ENCODE measurements at places on chromosomes 7 and 10.

DNA sequence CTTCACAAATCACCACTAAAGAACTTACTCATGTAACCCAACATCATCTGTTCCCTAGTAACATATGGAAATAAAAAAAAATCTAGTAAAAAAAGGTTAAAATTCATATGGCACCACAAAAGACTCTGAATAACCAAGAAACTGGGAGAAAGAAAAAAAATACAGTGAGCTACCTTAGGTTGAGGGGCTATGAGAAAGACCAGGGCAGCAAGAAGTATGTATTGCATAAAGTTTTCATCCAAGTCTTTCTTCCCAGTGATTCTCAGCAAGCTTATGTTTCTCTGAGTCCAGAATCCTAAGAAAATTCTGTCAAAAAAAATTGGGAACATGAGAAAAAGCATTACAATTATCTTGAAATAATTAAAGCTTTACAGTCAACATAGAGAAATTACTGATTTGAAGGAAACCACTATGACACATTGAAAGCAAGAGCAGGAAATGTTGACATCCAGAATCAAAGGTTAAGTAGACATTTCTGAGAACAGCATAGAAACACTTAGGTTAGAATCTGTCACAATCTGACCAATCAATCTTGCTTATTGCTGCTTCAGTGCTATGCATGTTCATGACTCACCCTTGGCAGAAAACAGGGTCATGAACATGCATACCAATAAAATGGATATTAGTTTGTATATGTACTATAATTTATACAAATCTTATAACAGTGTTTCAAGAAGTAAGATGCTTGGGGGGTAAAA, 494.0 kb upstream of the POT1 start:
- no peak for DNase-seq

DNA sequence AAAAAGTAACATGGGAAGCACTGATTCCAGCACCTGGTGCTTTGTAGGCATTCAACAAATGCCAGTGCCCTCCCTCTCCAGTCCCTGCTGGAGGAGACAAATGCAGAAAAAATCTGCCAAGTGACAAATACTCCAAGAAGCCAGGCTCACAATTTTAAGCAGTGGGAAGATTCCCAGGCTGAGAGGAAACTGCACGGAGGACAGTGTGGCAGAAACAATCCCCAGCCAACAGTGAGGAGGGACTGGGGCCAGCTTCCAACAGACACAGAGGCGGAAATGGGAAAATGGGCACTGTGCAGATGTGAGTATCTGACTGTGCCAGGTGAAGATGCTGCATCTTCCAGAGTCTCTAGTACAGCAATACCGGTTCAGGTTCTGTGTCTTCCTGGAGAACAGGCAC, 106.3 kb downstream of the SLIT1 start:
- DNase-seq, result no peak

DNA sequence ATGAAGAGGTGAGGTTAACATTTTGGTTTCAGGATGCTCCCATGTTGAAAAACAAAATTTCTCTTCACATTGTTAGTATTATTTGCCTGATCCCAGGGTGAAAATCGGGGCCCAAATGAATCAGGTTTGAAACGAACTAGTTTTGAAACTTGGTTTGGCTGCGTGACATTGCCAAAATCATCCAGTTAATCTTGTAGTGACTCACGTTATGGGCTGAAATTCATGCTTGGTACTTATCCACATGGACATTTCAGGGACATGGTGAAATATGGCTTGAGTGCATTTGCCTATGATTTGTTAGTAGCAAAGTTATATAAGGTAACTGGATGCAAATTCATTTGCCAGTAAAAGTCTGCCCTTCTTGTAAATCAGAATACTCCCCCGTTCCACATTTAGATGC, 97.3 kb downstream of the CFAP58 start:
- no peak for DNase-seq

GRCh38 chr7:16210171-16210570, 211.2 kb downstream of the CRPPA start:
- no peak for DNase-seq

DNA sequence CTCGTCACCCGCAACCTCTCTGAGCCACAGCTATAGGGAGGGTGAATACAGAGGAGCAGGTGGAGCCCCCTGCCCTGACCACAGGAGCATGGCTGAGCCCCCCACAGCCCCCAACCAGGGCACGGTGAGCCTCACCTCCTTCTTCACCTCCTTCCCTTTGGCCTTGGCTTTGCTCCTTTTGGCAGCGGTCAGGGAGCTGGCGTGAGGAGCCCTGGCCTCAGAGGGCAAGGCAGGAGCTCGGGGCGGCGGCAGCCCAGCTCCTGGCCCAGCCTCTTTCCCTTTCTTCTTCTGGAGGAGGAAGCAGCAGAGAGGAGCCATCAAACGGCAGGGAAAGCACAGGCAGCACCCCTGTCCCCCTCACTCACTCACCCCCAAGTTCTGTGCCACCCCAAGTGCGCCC, 42.2 kb downstream of the SLC29A4 start:
- no peak for DNase-seq

DNA sequence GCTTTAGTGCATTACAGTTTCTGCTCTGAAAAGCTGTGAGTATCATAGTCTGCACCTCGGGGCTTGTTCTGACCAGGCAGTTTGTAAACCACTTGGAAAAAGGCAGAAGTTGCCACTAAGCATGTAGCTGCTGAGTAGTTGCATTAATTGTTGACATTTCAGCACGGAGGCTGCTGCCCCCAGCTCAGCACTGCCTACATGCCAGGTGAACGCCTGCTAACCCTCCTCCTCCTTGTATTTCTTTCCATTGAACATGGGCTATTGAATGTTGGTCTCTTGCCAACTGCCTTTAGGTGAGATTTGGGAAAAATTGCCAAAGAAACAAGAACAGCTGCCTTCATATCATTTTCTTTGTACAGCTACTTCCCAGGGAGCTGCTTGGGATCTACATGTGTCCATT, 164.2 kb downstream of the RAPGEF5 start:
- no peak for DNase-seq

- no peak for DNase-seq
Observed at GRCh38 chr7:117916309-117916708, 43.1 kb upstream of the CTTNBP2 start.

- no peak for DNase-seq
Observed at GRCh38 chr7:88253640-88254039, 33.8 kb upstream of the SRI start.

- DNase-seq, result no peak
Observed at GRCh38 chr10:63365976-63366765, 99.6 kb downstream of the JMJD1C start.

DNA sequence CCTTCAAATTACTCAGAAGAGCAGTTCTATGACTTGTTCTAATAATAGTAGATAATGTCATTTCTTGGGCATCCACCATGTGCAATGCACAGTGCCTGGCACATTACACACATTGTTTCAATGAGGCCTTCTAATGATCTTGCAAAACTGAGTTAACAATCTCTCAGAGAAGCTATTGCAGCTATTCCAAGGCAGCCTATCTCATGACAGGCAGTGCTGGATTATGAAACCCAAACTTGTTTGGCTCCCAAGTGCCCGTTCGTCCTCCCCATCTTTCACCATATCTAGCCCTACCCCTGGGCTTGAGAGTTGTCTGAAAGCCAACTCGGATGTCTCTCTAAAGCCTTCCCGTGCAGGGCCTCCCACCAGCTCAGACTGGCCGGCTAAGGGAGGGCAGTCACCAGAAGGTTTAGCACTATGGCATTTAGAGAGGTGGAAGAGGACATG, 405.1 kb downstream of the PLXNA4 start:
- DNase-seq, result no peak

DNA sequence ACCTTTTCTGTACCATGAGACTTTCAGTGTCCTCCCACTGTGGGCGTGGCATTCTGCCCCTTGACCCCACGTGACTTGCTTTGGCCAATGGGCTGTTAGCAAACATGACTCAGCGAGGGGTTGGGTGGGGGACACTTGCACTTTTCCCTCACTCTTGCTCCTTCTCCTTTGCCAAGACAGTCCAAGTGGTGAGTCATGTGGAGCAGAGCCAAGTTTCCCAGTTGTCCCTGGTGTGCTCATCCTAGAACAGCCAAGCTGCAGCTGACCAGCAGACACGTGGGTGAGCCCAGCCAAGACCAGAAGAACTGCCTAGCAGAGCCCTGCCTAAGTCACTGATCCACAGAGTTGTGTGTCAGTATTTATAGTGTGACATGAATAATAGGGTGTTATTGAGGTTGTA, 82.8 kb upstream of the CPXM2 start:
- no peak for DNase-seq

DNA sequence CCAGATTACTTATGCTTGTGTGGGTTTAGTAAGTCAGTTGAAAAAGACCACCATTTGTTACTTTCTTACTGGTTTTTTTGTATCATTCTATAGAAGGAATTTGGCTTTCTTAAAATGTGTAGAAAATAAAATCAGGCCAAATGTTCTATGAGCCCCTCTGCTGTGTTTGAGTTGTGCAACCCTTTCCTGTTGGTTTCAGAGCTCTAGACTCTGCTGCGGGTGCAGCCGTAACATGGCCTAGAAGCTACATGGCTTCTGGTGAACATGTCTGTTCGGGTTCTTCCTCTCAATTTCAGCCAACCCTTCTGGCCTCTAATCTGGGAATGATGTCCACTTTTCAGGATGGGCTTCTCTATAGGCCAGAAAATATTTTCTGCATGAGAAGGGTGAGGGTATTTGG, 56.6 kb upstream of the RAB18 start:
- no peak for DNase-seq

GRCh38 chr10:133364645-133365431, 7.0 kb upstream of the FUOM start:
- no peak for DNase-seq

- no peak for DNase-seq
Observed at GRCh38 chr7:51256209-51256781, 60.3 kb downstream of the COBL start.

DNA sequence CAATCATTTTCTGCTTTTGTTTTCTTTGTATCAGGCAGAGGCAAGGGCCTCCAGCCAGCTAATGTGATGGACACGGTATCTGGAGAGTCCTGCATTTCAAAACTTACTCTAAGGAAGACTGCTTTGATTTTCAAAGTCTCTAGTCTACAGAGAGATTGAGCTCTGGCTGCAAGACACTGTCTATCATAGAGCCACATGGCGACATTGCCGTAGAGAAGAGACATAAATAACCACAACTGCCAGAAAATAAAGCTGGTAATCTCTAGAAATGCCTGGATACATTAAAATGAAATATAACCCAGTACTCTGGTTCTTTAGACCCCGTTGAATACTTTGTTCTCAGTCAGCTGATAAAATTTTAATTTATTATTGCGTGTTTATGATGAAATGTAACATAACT, 90.8 kb downstream of the OTUD1 start:
- no peak for DNase-seq

- no peak for DNase-seq
Observed at GRCh38 chr10:36126076-36126475, 484.0 kb upstream of the FZD8 start.

- no peak for DNase-seq
Observed at GRCh38 chr7:22357311-22358175, 589 bp upstream of the RAPGEF5 start.

- DNase-seq, result no peak
Observed at GRCh38 chr10:112314822-112315474, 31.7 kb downstream of the TECTB start.

DNA sequence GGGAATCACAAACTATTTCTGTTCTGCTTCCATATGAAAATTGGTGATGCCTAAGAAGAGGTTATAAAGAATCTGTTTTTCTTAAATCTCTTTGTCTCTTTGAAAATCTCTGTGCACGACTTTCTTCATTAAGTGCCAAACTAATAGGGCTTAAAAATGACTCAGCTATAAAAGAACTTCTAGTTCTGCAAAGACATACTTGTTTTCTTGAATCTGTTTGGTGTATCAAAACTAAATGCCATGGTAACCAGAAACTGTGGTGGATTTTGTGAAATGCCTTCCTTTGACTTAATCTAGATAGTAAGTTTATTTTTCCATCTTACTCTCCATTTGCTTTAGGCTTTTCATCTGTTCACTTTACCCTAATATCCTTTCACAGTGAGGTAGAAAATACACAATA, 417.8 kb downstream of the PARD3 start:
- DNase-seq, result no peak

- no peak for DNase-seq
Observed at GRCh38 chr10:48446785-48447184, 140.3 kb downstream of the MAPK8 start.

- DNase-seq, result no peak
Observed at GRCh38 chr7:41874201-41874785, 171.4 kb upstream of the INHBA start.

GRCh38 chr10:23338155-23338828, 6.3 kb downstream of the C10orf67 start:
- DNase-seq, result no peak

DNA sequence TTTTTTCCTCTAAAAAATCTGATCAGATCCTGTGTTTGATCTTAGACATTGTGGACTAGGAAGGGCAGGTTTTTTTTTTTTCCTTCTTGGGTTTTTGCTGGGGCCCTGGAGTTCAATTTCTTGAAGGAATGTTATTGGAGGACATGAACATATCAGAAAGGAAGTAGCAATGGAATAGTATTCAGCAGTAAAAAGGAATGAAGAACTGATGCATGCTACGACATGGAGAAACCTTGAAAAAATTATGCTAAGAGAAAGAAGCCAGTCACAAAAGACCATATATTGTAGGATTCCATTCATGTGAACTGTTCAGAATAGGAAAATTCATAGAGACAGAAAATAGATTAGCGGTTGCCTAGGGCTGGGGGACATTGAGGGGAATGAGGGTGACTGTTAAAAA, 34.0 kb downstream of the FGF8 start:
- DNase-seq, result no peak

DNA sequence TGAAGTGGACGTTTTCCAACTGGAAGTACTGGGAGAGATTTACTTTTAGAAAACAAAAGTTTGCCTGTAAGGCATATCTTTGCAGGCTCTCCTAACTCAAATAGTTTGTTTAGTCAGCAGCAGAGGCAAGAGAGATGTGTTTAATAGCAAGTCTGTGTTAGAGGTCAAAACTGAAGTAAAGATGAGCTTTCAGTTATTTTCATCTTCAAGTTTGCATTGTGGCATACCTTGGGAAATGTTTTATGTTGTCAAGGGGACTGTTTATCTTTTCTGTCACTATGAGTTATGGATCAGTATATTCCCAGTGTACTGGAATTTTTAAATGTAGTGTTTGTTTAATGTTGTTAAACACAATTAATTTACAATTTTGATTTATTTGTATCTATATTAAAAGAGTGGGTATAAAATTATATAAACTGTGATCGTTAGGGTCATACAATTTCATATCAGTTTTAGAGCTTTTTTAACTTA, 169.7 kb upstream of the PPP1R3A start:
- no peak for DNase-seq

DNA sequence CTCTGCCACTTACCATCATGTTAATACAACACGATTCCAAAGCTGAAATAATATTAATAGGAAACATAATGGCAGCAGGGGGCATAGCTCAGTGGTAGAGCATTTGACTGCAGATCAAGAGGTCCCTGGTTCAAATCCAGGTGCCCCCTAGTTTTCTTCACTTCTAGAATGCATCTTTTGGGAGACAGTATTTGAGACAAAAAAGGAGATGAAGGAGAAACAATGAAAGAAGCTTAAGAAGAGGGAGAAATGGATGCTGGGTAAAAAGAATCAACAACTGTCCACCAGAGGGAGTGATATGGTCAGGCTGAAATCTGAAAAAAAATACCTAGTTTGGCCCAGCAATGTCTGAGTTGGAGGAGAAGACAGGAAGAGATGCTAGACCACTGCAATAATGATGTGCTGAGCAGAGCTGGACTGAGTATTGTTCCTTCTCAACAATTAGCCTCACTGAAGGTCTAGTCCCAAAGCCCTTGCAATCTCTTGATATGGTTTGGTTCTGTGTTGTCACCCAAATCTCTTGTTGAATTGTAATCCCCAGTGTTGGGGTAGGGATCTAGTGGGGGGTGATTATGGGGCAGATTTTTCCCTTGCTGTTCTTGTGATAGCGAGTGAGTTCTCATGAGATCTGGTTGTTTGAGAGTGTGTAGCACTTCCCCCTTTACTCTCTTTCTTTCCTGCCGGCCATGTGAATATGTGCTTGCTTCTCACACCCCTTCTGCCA, 48.3 kb downstream of the ZNF783 start:
- DNase-seq, result no peak

Data from esophagus squamous epithelium (tissue), 5 donors.